ENCODE measurements at places on chromosomes 16 and 17.
A peak's percentile ranks its signal among the peaks of the same experiment; 100 is the strongest.

DNA sequence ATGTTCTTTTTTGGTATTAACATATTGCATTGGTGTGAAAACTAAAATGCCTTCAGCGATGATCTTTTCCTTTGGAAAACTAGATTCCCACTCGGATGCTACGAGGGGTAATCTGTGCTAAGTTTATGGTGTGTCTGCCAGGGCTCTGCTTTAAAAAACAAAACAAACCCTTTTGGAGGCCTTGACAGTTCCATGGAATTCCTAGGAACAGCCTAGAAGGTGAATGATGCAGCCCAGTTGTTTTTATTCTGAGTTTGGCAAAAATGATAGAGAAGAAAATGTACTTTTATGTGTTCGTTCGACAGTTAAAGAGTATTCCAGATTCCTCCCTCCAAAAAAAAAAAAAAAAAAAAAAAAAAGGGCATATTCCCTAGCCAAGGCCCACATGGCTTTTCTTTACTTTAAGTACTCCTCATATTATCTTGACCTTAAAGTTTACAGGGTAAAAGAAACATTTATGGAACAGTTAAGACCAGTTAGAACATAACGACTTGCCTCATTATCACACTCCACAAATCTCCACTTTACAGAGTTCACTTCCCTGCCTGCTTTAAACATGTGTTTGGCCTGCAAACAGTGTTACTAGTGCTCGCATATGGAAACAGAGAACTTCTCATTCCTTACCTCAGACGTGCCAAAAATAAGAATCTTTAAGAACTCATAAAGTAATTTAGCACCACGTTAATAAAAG, 159.1 kb downstream of the WWOX start:
- no peaks in the 10 kb centered on the region for H3K27me3 ChIP-seq
- H3K36me3 ChIP-seq, result no peaks in the 10 kb centered on the region
- peaks cover 3% of the 10 kb centered on the region for H3K4me1 ChIP-seq
- no peak for DNase-seq
- H3K27ac ChIP-seq, result no peak overlapping the region
- H3K4me3 ChIP-seq, result no peak overlapping the region

DNA sequence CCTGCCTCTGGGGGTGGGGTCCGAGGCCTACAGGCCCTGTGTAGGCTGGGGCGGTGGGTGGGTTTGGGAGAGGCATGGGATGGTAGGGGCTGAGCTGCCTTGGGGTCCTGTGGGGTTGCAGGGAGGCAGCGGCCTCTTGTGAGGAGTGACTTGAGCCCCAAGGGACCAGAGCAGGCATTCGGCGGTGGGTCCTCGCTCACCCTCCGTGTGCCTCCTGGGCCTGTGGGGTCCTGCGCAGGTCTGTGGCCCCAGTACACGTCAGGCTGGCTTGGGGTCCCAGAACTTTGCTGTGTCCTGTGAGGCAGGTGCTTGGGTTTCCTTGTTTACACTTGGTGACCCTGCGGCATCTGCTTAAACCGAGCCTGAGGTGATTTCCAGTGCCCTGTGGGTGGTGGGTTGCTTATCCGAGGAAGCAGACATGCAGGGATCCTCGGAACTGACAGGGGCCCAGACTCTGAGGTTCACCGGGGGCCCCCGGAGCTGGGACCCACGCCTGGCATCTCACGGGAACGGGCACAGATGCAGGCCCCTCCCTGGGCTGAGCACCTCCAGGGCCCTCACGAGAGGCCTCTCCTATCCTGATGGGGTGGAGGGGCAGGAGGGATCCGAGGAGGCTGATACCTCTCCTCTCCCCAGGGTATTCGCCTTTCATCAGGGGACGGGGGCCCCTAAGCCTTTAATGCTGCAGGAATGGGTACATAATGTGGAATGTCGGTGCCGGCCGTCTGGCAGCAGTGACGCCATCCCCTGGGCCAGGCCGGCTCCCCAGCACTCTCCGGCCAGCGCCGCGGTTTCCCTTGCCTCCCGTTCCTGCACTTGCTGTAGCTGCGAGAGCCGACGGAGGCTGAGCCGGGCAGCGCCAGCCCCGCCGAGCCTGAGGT, 7.7 kb downstream of the METRNL start:
- DNase-seq, result no peak
- H3K4me1 ChIP-seq, result peaks cover 81% of the 10 kb centered on the region
- peaks cover 16% of the 10 kb centered on the region for H3K36me3 ChIP-seq
- H3K4me3 ChIP-seq, result peak overlapping the region; percentile 60
- H3K27ac ChIP-seq, result peak overlapping the region; percentile 32

DNA sequence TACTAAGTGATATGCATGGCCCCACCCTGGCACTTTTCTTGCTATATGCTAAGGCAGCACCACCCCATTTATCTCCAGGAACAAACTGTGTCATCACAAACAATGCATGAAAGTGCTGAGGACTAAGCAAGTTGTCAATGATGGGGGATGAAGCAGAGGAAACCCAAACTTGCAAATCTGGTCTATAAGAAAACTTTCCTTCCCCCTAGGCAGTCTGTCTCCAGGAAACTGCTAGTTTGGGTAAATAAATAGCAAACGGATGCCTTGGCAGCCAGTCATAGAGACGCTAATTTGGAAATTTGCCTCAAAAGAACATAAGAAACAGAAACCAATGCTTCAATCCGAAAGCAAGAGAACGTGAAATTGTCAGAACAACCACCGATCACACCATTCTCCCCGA, 5.6 kb upstream of the HSBP1 start:
- H3K27ac ChIP-seq, result peak overlapping the region; percentile 10
- H3K36me3 ChIP-seq, result no peaks in the 10 kb centered on the region
- H3K4me1 ChIP-seq, result peaks cover 7% of the 10 kb centered on the region
- no peaks in the 10 kb centered on the region for H3K27me3 ChIP-seq

GRCh38 chr17:57142925-57143324, 57.9 kb downstream of the AKAP1 start:
- H3K27me3 ChIP-seq, result no peaks in the 10 kb centered on the region
- DNase-seq, result no peak
- no peak overlapping the region for H3K4me3 ChIP-seq

GRCh38 chr16:4624827-4625559, 367 bp downstream of the MGRN1 start:
- peaks cover 21% of the 10 kb centered on the region for H3K4me1 ChIP-seq
- H3K27me3 ChIP-seq, result no peaks in the 10 kb centered on the region
- DNase-seq, result peak; percentile 33
- H3K36me3 ChIP-seq, result no peaks in the 10 kb centered on the region
- H3K4me3 ChIP-seq, result peak overlapping the region; percentile 96

DNA sequence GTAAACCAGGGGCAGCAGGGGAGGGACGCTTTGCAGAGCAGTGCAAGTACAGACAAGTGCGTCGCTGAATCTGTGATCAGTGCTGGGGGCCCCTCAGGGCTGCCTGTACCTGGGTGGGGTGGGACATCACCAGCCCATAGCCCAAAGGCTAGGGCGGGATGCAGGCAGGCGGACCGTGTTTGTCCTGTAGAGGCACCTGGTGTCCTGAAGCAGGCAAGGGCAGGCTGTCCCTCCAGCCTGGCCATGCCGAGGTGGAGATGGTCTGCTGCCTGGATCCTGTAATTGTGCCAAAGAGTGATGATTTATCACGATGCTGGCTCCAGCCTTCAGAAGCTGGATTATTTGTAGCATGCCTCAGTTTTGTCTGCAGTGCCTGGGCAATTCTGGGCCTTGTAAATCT, 137.9 kb upstream of the GSE1 start:
- no peak overlapping the region for H3K4me3 ChIP-seq
- no peaks in the 10 kb centered on the region for H3K4me1 ChIP-seq
- no peak overlapping the region for H3K27ac ChIP-seq

DNA sequence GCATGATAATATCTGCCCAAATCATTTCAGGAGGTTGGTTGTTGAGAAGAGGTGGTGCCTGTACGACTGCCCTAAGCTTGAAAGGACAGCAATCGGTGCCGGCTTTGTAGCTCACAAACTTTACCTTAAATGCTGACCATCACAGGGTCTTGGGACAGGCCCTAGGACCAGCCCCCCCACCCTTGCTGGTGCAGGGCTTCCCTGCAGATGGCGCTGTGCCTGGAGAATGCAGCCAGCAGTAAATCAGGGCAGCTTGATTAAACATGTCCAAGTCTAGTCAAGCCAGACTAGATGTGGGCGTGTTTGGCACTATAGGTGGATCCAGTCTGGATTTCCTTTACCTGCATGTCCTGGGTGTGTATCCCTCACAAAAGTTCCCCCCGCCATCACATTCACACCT, 135.5 kb upstream of the CRHR1 start:
- no peaks in the 10 kb centered on the region for H3K4me1 ChIP-seq
- no peaks in the 10 kb centered on the region for H3K27me3 ChIP-seq
- H3K27ac ChIP-seq, result no peak overlapping the region
- no peaks in the 10 kb centered on the region for H3K36me3 ChIP-seq

DNA sequence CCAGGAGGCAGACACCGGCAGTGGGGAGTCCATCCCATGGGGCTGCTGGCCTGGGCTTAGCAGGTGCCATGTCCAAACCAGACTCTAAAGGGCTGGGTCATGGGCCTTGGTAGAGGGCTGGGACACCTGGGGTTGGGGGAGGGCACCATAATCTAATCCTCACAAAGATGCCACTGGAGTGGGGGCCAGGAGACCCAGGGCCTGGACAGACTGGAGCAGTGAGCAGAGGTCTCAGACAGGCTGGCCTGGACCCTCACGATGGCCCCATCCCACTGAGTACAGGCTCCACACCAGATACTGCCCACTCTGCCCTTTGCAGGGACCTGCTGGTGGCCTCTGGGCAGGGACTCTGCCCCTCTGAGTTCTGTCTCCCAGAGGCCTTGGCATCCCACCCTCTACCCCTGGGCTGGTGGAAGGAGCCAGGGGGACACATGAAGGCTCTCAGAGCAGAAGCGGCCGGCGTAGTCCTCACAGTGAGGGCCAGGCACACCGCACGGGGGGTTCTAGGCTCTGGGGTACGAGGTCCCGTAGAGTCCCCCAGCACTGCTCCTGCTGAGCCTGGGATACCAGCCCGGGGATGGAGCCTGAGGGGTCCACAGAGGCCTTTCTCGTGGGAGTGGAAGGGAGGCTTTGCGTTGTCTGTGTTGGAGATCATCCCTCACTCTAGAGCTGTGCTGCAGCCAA, 10.0 kb upstream of the SRRM2 start:
- no peak for DNase-seq
- H3K27ac ChIP-seq, result no peak overlapping the region
- H3K4me3 ChIP-seq, result no peak overlapping the region

DNA sequence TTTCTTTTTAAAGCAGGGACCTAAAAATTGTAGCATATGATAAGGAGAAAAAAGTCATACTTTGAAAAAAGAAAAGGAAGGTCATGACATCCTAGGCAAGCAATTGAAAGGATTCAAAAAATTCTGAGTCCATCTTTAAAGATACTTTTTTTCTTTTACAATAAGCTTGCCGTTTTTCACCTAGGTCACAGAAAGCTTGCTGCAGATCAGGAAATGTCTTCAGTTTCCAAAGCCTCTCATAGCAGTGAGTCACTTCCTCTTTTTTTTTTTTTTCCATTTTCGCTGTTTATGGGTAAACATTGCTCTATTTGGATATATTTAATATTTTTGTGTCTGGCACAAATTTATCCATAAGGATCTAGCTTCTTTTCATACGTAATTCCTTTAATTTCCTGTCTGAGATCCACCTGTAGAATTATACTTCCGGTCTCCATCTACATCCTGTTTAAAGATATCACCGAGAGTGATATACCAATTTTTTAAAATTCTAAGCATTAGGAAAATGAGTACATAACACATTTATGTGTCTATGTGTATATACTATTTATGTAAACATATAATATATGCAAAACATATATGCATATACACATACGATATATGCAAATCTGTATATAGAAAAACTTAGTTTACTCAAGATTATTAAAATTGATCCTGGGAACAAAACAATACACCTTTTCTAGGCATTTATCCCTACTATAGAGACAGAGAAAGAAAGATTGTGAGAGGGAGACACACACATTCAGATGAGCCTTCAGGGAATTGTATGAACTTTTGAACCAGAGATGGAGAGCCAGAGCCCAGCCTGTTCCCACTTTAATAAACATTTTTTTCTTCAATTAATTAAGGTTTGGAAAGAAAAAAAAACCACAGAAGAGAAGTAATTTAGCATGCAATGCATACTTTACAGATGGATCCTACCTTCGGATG, 134.4 kb downstream of the SKAP1 start:
- DNase-seq, result no peak
- no peaks in the 10 kb centered on the region for H3K4me1 ChIP-seq
- H3K4me3 ChIP-seq, result peak overlapping the region; percentile 19
- no peak overlapping the region for H3K27ac ChIP-seq
- H3K36me3 ChIP-seq, result no peaks in the 10 kb centered on the region

DNA sequence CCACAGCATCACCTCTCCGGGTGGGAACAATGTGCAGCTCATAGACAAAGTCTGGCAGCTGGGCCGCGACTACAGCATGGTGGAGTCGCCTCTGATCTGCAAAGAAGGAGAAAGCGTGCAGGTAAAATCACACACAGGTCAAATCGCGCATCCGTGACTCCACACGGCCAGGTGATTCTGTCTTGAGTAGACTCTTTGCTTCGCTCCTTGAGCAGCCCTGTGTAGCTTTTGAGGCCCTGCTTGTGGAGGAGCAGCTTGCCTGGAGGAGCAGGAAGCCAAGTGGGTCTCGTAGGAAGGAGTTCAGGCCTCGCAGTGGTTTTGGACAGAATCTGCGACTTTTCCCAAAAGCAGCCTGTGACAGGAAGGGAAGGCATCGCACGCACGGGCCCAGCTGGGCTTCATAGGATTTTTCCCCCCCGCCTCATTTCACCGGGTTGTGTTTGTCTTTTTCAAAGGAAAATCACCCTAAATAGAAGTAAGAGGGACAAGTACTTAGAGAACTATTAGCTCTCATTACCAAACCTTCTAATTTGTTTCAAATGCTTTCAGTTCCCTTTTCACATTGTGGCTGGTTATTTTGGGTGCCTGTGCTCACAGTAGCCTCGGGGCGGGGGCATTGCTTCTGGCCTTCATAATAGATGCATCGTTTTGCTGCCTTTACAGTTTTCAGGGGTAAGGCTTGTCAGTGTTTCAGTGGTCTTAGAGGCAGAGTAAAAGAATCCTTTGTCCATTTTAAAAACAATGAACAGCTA, 71.5 kb downstream of the SEC14L1 start:
- H3K4me3 ChIP-seq, result no peak overlapping the region
- no peak overlapping the region for H3K27ac ChIP-seq
- peaks cover 13% of the 10 kb centered on the region for H3K4me1 ChIP-seq
- H3K36me3 ChIP-seq, result peaks cover 67% of the 10 kb centered on the region

DNA sequence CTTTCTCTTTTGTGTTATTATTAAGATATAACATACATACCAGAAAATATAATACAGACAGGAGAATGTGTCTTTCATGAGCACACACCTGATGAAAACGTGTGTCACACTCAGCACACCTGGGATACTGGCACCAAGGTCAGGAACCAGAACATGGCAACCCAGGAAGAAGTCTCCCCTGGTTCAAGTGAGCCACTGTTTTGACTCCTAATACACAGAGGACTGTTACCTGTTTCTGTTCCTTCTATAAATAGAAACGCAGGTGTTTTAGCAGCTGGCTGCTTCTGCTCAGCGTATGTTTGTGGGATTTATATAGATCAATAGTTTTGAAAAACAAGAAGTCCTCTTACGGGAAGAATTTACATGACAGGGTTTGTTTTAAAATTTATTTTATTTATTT, 3.5 kb downstream of the SEC14L1 start:
- H3K27me3 ChIP-seq, result no peaks in the 10 kb centered on the region
- H3K36me3 ChIP-seq, result peaks cover 8% of the 10 kb centered on the region
- no peak overlapping the region for H3K27ac ChIP-seq
- no peak for DNase-seq
- no peak overlapping the region for H3K4me3 ChIP-seq
